Stimulated activated CD4-positive, alpha-beta T cell treated with anti-CD3 and anti-CD28 coated beads, Interleukin-1b, Interleukin-23, amount 100 ng/mL, for 1 hour (primary cell): ENCODE measurements at places on chromosomes 16 and 17.

DNA sequence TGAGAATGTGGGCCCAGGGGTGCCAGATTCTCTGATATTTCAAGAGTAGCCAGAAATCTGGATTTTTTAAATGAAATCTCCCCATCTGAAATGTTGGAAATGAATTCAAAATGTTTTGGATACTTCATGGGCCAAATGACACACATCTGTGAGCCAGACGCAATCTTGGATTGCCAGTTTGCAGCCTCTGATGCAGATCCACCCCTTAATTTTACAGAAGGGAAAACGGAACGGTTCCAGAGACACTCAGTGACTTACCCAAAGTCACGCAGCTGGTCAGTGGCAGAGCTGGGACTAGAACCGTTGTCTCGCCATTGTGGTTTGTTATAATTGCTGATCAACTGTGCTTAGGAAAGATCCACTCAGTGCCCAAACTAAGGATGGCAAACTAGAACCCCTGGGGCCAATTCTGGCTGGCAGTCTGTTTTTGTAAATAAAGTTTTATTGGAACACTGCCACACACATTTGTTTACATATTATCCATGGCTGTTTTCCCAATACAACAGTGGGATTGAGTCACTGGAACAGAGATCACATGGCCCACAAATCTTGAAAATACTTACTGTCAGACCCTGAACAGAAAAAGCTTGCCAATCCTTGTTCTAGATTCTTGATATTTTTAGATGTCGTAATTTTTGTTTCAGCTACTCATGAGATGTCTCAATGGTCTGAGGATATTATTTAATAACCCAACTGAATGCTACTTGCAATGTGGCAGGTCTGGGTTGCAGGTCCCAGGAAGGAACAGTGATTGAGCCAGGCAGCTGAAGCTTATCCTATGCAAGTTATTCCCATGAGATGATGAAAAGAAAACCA is 143.8 kb downstream of the AXIN2 start:
- DNase-seq: no peak

- DNase-seq: no peak
These were observed 9.9 kb downstream of the NDEL1 start for GRCh38 chr17:8445536-8445935.

- no peak for DNase-seq
These were observed 25.6 kb upstream of the TAC4 start for GRCh38 chr17:49873466-49873865.

DNA sequence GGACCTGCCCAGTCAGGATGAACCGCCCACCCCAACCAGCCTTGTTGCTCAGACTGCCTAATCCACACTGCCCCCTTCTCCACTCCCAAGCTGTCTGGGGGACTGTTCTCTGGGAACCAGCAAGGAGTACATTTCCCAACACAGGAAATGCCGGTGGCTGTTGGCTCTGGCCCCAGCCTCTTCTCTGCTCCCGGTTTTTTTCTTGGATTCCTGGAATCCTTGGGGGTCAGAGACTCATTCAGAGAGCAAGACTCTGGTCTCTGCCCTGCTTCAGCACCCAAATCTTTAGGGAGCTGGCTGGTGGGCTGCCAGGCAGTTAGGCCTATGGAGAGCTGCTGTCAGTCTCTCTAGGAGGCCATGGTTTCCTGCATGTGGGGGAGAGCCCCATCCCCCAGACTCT is 10.8 kb upstream of the MTMR4 start:
- DNase-seq: no peak

DNA sequence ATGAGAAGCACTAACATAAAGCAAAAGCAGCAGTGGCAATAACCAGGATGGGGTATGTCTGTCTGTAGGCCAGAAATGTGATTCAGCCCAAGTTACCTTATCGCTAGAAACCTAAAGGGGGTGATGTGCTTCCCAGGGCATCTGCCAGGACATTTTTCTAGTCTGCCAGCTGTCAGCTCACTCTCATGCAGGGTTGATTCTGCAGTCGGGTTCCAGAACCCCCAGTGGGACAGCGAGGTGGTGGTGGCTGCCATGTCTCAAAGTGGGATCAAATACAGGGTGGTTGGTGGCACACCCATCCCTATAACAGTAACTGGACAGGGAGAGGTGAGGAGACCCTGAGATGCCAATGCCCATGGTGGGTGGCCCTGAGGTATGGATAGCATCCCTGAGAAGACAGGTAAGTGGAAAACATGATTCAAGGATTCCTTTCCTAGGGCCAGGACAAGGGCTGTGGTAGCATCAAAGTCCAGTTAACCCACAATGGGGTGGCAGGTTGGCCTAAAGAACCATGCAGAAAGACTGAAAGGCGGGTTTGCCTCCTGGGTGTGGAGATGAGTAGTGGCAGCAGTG is 84.3 kb downstream of the TNFRSF13B start:
- DNase-seq: no peak

DNA sequence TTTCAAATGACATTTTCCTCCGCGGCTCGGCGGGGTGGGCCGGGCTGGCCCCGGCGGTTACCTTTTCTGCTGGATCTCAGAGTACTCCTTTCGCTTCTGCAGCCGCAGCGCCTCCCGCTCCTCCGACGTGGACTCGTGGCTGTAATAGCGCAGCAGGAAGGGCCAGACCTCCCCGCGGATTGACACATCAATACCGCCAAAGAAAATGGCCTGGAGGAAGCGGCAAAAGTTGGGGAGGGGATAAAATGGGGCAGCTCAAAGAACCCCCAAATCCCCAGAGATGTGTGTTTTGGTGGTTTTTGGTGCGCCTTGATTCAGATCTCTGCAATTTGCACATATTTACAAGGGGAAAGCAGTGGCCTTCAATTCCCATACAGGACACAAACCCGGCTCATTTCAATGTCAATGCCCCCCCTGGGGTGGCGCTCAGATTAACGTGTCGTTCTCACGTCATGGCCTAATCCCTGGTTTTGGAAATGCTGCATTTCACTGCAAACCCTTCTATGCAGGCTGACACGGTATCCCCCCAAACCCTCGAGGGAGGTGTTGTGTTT is 85.9 kb downstream of the TBC1D16 start:
- no peak for DNase-seq

DNA sequence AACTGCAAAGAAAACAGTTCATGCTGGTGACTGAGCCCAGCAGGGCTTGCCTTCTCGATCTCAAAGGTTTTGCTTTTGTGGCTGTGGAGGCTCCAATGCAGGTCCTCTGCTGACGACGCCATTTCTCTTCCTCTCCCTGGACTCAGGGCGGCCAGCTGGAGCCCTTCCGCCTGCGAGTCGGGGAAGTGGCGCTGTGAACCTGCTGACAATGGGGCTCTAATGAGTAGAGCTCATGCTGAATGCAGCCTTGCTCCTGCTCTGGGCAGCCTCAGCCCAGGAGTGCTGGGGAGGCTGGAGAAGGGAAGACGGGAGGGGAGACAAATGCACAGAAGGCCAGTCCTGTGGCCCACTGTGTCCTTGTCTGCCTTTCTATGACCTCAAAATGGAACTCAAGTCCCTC is 43.8 kb downstream of the VAC14 start:
- no peak for DNase-seq

GRCh38 chr16:83271123-83271522 is 536.7 kb upstream of the HSBP1 start:
- DNase-seq: no peak

DNA sequence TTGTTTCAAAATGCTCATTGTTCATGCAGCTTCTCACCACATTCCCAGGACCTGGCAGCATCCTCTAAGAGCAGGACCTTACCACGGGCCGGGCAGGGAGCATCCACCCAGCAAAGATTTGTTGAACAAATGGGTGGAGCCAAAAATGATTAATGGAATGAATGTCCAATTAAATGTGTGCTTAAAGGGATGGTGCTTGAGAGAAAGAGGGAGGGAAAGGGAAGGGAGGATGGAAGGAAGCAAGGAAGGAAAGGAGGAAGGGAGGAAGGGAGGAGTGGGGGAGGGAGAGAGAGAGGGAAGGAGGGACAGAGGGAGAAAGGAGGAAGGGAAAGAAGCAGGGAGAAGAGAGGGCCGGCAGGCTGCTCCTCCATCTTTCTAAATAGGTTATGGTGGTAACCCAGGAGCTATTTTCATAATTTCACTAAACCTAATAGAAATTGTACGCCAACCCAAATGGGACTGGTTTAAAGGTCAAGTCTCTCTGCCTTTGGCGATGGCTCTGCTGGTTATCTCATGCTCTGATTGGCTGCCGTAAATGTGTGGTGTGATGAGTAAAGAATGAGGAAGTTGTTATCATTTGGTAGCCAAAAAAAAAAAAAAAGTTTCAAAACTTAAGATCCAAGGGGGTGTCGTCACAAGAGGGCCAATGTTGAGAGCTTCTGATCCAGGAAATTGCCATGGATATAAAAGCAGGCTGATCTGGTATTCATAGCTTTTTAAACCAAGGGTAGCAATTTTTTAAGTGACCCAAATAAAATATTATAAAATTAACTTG is 126.7 kb upstream of the FOXF1 start:
- DNase-seq: no peak

- DNase-seq: no peak
These were observed 58.8 kb downstream of the CEP95 start for GRCh38 chr17:64565563-64565962.

DNA sequence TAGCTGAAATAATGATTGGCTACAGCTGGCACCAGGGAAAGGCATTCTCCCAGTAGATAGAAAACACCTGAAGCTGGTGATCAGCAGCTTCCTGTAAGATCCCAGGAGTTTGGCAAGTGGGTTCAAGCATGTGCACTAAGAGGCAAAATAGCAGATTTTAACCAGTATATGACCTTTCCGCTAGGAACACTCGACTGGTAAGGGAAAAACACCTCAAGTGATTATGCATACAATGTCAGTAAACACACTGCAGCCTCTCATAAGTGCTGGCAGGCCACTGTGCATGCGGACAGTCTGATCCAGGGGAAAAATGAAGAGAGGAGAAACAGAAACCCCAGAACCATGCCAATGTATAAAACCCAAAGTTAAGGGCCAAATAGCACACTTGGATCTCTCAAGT is 49.0 kb upstream of the HLF start:
- no peak for DNase-seq

DNA sequence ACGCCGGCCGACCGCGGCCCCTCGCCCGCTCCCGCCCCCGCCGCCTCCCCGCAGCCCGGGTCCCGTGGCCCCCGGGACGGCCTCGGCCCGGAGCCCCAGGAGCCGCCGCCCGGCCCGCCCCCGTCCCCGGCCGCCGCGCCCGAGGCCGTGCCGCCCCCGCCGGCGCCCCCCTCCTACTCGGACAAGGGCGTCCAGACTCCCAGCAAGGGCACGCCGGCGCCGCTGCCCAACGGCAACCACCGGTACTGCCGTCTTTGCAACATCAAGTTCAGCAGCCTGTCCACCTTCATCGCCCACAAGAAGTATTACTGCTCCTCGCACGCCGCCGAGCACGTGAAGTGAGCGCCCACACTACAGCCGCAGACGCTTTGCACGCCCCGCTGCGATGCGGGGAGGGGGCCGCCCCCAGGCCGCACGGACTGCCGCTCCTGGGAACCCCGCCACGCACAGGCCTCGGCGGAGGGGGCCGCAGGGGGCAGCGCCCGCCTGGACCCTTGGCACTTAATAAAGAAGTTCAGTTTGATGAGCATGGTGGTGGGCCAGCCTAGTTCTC is 35.5 kb upstream of the ZC3H18 start:
- DNase-seq: no peak

DNA sequence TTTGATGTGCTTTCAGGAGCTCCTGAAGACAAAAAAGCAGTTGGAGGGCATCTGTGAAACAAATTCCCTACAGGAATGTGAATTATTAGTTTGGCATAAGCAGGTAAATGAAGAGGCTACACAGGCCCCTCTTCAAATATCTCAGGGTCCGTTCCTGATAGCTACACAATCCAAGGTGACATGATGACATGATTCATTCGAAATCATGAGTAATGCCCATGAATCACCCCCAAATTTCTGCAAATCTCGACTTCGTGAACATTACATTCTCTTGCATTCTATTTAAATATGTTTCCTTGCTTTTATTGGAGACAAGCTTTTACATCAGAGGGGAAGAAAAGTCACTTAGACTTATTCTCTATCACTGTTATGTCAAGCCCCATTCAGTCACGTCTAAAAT is 22.3 kb downstream of the GAN start:
- no peak for DNase-seq

DNA sequence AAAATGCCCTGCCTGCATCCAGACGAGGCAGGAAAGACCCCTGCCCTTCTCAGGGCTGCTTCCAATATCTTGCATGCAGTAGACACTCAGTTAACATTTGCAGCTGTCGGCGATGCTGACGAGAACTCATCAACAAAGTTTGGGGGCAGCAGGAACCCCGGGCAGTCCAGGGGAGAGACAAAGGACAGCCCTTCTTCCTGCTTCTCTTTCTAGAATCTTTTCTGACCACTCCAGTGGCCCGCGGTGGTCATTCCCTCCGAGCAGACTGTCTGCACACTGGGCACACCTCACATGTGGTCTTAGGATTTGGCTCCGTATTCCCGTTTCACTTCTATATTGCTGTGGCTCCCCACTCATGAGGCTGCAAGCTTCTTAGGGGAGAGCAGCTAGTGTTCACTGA is 31.0 kb upstream of the MFSD6L start:
- DNase-seq: no peak

DNA sequence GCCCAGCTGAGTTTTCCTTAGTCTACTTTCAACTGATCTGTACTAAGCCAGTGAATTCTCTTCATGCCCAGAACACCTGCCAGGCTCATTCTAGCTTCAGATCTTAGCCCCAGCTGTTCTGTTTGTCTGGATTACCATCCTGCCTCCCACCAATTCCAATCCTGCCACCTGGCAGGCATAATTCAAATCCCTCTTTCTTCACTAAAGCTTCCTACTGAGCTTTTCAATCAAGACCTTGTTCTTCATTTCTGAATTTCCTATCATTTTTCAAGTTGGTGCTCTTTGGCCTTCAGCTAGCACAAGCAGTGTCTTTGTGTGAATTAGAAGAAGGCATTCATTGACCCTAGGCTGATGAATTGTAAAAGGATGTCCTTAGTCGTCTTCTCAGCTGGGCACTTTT is 357.6 kb downstream of the UTP18 start:
- DNase-seq: no peak

DNA sequence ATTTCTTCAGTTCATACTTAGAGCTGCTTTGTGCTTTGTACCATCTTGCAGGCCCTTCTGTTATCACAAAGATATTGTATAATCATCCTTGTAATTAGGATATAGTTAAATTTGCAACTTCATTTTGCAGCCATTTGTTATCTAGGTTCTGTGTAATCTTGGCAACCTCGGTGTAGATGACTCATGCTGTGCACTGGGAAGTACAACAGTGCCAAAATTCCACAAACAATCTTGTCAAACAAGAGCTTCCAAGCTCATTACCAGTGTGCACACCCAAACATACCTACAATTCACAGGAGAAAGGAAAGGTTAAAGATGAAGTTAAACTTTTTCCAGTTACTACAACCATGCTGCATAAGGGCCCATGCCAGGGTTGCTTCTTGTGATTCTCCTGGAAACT is 1231.8 kb downstream of the CDH11 start:
- no peak for DNase-seq

GRCh38 chr17:12342609-12343435 is 322.1 kb downstream of the MAP2K4 start:
- no peak for DNase-seq

GRCh38 chr17:81213978-81214377 is 8.8 kb downstream of the CEP131 start:
- no peak for DNase-seq

DNA sequence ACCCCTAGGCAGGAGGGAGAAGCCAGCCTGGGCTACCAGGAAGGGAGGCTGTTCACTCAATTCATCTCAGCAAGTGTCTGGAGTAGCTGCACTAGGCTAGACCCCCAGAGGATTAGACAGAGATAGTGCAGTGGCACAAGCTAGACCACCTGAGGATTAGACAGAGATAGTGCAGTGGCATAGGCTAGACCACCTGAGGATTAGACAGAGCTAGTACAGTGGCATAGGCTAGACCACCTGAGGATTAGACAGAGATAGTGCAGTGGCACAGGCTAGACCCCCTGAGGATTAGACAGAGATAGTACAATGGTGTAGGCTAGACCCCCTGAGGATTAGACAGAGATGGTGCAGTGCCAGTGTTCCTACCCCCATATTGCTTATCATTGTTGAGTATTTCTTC is 74.1 kb upstream of the SDK2 start:
- no peak for DNase-seq
